ENCODE measurements at places on chromosomes 7 and 10.
A peak's percentile ranks its signal among the peaks of the same experiment; 100 is the strongest.

- no peak for DNase-seq
Observed at GRCh38 chr7:106767498-106768323, 97.4 kb upstream of the PIK3CG start.

DNA sequence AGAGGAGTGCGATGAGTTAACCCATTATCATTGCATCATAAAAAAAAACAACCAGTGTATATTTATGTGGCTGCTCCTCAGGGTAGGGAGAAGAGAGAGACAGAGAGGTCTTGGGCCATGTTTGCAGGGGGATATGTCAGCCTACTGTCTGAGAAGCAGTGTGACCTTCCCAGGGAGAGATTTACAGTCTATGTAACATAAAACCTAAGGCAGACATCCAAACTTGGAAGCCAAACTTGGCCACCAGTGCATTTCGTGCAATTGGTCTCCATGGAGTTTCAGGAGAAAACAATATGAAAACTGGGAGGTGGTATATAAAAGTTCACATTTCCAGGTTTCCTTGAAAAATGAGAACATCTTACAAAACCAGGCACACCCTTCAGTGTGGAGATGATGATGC, 85.9 kb upstream of the CXCL12 start:
- DNase-seq, result no peak

GRCh38 chr10:120437541-120437940, 19.5 kb upstream of the PLPP4 start:
- no peak for DNase-seq

GRCh38 chr7:128347647-128348097, 4.0 kb upstream of the RBM28 start:
- DNase-seq, result no peak

DNA sequence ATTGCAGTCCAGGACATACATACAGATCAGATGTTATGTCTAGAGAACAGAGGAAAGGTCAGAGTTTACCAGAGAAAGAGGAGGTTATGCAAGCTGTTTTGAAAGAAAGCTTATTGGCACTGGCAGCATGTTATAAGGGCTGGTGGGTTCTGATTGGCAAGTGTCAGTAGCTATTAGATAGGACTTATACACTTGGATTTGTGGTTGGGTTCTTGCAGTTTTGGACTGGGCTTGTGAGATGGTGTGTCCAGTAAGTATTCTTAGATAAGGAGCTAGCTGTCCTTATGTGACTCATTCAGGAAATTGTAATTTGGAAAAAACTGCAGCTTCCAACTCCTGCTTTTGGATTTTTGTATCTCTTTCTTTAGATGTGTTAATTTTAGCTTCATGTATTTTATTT, 130.7 kb upstream of the NAMPT start:
- no peak for DNase-seq

DNA sequence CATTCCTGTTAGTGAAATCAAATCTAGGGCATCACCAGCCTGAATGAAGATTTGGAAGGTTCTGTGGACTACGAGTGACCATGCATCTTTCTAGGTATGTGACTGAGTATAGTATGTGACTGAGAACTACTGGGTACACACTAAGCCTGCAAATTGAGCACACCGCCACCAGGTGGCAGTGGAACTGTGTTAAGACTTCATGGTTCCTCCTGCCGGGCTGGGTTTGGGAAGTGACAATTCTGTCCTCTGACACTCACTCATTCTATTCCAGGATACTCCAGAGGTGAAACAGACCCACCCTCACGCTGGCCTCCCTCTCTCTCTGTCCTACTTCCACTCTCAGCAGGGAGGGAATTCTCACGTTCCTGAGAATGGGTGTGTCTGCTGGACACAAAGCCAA, 84.0 kb upstream of the TMEM248 start:
- no peak for DNase-seq

- no peak for DNase-seq
Observed at GRCh38 chr10:45427262-45427969, 53.4 kb downstream of the ALOX5 start.

GRCh38 chr10:96440361-96441292, 73.1 kb downstream of the TLL2 start:
- no peak for DNase-seq

DNA sequence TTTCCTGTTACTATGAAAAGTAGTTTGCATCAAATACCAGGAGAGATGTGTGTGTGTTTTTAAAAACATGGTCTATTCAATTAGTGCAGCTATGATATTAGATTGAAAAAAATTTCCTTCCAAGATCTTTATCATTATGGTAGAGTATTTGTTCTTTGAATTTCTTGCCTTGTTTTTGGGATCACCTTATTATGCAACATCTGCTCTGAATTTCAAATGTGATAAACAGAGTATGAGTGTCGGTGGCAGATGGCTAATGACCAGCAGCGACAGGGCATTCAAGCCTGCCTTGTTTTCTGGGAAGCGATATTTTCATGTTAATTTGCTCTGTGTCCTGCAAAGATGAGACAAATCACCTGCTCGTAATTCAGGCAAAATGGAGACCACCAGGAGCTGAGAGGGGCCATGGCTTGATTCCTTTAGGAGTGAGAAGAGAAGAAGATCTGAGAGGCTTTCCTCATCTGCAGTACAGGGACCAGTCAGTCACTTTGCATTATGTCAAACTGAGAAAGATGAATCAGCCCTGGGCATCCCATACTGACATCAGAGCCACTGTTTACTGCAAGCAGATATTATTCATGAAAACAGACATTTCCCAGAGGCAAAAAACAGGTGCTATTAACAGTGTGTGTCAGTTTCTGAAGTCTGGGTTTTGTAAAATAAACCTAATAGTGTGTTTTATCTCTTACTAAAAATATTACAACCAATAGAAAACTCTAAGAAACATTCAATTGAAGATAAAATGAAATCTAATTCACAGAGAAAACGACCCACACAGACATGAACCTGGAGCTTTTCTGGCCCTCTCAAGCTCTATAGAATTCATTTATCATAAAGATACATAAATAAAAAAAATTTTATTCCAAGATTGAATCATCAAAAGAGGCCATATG, 67.6 kb downstream of the CDK6 start:
- no peak for DNase-seq

DNA sequence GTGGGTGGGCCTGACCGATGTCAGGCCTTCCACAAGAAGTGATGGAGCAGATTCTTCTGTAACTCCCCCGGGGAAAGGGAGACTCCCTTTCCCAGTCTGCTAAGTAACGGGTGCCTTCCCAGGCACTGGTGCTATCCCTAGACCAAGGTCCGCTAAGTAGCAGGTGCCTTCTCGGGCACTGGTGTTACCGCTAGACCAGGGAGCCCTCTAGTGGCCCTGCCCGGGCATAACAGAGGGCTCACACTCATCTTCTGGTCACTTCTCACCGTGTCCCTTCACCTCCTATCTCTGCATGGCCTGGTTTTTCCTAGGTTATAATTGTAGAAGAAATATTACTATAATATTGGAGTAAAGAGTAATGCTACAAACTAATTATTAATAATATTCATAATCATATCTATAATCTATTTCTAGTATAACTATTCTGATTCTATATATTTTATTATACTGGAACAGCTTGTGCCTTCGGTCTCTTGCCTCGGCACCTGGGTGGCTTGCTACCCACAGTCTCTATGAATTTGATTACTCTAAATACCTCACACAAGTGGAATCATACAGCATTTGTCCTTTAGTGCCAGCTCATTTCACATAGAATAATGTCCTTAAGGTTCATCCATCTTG, 1378.7 kb downstream of the XPNPEP1 start:
- DNase-seq, result no peak

- DNase-seq, result no peak
Observed at GRCh38 chr10:124619802-124620490, 124.2 kb downstream of the FAM53B start.

DNA sequence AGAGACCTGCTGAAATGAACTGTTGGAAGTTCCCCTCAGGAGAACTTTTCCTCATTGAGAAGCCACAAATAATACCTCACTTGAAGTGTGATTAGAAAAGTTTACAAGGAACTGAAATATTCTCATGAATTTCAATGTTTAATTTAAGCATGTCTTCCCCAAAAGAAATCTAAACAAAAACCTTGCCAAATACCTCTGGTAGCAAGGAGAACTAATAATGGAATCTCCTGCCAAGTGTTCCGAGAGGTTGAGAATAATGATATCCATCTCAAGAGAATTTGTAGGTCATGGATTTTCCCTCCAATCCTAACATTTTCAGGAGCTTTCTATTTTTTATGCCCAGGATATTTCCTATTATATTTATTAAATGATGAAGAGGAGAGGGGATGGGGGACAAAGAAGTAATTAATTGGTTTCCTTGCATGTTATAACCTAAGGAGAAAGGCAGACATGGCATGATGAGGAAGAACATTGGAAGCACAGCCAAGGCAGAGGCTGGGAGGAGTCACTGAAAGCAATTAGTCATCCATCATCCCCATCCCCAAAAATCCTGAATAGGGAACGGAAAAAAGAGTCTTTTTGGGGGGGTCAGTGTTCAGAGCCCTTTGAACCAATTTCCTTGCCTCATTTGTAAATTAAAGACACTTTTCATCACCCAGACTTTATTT, 93.6 kb upstream of the IL6 start:
- no peak for DNase-seq

- DNase-seq, result no peak
Observed at GRCh38 chr10:69880301-69881081, 78.8 kb downstream of the COL13A1 start.

- peak; percentile 43 for DNase-seq
Observed at GRCh38 chr7:148262721-148263229, 327.8 kb upstream of the C7orf33 start.

- no peak for DNase-seq
Observed at GRCh38 chr7:155469-155900, 36.9 kb upstream of the FAM20C start.

GRCh38 chr7:99668541-99668940, 11.3 kb downstream of the CYP3A5 start:
- DNase-seq, result no peak

GRCh38 chr10:119608316-119609155, 11.8 kb upstream of the TIAL1 start:
- DNase-seq, result no peak

DNA sequence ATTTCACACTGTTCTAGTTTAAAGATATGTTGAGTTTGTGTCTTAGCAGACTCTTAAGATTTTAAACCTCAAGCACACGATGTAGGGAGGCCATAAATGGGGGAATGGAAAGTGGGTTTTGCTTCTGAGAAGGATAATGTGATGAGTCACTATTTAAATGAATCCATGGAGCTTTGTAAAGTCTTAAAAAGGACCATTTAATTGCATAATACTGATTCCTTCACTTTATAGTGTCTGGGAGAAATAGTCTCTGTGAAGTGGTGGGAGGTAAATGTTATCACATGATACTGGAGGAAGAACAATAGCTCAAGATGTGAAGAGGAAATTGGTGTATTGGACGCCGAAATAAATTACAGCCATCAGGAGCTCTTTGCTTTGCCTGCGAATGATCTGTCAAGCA, 84.0 kb upstream of the MYO3A start:
- DNase-seq, result no peak

DNA sequence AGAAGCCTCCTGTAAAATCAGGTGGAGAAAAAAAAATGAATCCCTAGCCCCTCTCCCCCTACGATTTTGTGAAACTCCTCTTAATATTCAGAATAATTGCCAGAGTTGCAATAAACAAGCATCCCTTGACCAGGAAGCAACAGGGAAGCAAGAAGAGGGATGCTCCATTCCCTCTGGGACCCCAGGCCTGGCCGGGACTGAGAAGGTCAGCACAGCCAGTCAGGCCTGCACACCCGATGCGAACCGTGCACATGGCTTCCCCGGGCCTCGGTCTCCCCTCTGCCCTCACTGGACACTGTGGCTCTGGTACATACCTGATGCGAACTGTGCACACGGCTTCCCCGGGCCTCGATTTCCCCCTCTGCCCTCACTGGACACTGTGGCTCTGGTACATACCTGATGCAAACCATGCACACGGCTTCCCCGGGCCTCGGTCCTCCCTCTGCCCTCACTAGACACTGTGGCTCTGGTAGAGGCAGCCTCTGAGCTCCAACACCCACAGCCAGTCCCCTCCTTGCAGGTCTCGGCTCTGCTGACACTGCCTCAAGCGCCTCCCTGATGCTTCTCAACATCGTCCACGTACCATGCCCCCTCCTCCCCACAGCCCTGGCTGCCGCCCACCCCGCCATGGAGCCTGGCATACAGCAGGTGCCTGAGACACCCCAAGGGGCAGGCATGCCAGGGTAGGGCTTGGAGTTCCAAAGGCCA, 138.6 kb downstream of the DIP2C start:
- no peak for DNase-seq

DNA sequence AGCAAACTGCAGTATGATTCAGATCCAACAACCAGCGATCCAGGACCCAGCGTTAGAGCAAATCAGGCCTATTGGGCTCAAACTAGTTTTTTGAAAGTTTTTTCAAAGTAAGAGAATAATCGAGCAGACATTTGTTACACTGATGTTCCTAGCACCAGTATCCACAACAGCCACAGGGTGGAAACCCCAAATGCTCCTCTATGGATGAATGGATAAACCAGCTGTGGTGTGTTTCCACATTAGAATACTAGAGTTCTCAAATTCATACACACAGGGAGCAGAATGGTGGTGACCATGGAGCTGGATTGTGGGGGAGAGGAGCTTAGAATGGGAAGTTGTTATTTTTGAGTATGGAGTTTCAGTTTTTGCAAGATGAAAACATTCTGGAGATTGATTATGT, 60.7 kb downstream of the PDIA4 start:
- no peak for DNase-seq

GRCh38 chr7:82358009-82358578, 85.5 kb downstream of the CACNA2D1 start:
- DNase-seq, result no peak

GRCh38 chr10:69406816-69407580, 9.7 kb downstream of the TACR2 start:
- no peak for DNase-seq

DNA sequence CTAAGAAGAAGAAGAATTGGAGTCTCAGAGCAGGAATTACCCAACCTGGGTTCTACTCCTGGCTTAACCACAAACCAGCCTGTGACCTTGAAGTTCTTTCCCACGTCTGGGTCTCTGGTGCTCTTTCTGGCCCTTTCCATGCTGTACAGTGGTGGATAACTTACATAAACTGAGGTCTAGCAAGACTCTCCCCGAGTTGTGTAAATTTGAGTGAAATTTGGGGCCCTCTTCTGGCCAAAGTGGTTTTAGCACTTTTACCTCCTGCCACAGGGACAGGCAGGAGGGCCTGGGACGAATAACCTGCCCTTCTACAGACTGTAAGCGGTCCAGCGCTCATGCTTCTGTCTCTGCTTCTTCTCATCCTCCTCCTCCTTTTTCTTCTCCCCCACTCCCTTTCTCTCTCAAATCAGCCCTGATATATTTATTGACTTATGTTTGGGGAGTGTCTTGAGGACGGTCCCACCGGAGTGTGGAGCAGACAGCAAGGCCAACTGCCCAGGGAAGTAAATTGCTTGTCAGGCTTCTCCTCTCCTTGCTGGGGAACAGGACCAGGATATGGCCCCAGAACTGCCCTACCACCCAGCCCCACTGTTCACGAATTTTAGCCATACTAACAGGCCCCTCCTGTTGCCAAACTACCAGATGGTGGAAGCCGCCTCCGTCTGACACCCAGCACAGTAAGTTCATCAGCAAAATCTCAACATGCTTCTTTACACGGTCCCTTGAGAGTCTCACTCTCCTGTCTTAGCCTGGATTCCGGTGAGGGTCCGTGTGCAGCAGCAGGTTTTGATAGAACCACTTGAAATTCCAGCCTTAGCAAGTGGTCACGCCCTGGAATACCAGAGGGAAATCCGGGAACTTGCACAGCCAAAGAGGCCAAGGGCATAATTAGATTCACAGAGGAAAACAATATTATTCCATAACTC, 4.0 kb upstream of the SH3PXD2A start:
- DNase-seq, result no peak

GRCh38 chr7:92446869-92447344, 375 bp upstream of the GATAD1 start:
- no peak for DNase-seq
